ENCODE measurements at places on chromosomes 3 and 15.

DNA sequence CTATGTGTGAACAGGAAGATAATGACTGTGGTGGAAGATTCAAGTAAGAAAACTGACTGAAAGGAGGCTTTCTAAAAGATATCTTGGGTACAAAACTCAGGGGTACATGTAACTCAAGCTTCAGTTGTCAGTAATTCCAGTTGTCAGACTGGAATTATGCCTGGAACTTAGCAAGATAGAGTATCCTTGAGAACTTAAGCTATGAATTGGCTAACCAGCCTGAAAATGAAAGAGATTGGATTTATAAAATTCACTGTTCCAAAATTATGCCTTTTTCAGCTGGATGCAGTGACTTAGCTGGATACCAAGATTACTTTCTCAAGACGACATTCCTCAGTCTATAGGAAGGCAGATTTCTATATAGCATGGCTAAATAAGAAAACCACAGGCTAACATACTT, 221.9 kb upstream of the ZBTB20 start:
- DNase-seq: no peak

- no peak for DNase-seq
Observed at GRCh38 chr3:56799251-56799882, 2.4 kb downstream of the ARHGEF3 start.

GRCh38 chr3:61872077-61872706, 310.8 kb downstream of the PTPRG start:
- DNase-seq: no peak

DNA sequence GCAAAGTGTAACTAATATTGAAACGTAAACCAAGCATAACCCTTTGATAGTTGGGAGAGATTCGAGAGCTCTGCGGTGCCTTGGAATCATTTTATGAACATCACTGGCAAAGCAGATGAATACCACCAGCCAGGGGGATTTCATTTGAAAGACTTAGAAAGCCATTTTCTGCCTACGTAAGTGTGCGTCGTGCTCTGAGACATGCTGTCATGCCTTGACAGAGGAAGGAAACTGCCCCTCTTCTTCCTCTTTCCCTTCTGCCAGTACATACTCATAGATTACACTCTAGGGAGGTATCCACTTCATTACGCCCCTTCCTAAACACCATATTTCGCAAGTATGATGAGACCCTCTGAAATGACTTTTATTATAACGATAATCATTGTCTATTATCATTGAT, 3.3 kb upstream of the MTHFS start:
- DNase-seq: no peak

DNA sequence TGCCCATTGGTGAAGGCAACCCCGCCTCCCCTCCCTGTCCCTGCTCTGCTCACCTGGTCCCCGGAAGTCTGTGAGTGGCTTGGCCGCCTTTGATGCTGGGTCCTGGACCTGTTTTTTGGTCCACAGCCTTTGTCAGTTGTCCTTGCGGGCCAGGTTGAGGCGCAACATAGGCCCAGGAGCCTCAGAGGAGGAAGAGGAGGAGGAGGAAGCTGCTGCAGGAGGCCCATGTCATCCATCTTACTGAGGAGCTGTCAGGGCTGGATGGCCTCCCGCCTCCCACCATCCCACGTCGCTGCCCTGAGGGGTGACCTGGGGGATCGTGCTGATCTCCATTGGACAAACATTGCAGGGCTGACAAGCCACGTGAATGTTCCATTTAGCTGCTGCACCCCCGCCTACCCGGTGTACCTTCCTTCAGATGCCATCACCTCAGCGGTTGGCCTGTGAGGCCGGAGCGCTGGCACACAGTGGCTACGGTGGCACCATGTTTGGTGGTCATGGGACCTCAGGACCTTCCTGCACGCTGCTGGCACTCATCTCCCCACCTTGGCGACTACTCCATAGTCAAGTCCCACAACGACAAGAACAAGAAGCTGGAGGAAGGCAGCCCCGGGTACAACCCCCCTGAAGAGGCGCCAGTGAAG, 106.3 kb downstream of the SMAD6 start:
- no peak for DNase-seq

DNA sequence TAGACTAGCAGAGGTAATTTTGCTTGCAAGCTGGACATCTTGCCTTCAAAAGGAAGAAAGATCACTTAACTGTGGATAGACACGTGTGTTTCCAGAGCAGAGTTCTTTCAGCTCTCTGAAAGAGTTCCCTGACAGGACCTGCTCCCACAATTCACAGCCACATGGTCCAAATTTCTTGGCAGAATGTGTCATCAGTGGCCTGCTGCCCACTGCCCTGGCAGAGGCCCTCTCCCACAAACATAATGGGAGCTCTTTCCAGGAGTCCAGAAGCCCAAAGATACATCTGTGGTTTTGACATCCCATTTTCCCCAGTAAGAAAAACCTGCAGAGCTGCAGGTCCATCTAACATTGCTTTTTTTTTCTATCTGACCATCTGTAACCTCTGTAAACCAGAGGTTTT, 48.3 kb downstream of the SERPINI1 start:
- no peak for DNase-seq

DNA sequence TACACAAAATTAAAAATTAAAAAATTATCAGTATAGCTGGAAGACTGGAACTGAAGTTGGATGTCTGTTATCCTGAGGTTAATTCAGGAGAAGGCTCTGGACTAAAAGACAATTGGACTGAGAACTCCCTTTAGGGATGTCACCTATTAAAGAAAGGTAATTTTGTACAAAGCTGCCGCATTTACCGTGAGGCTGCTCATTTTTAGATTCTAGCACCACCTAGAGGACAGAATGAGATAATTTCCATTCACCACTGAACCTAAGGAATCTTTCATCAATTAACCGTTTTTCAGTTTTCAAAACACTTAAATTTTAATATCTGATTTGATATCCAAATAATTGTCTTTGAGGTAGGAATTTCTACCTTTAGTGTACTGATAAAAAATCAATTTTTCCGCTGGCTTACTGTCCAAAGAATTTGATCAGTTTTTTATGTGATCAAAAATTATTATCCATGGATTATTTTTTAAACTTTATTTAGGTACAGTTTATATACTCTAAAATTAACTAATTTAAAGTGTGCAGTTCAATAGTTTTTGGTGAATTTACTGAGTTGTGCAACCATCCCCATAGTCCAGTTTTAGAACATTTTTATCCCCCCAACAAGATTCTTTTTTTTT, 106.7 kb upstream of the TNIK start:
- DNase-seq: no peak

- no peak for DNase-seq
Observed at GRCh38 chr3:70855149-70855548, 542.7 kb upstream of the MDFIC2 start.

- DNase-seq: no peak
Observed at GRCh38 chr3:78868570-78868969, 899.2 kb downstream of the ROBO1 start.

- no peak for DNase-seq
Observed at GRCh38 chr3:148187296-148187695, 510.4 kb upstream of the AGTR1 start.

DNA sequence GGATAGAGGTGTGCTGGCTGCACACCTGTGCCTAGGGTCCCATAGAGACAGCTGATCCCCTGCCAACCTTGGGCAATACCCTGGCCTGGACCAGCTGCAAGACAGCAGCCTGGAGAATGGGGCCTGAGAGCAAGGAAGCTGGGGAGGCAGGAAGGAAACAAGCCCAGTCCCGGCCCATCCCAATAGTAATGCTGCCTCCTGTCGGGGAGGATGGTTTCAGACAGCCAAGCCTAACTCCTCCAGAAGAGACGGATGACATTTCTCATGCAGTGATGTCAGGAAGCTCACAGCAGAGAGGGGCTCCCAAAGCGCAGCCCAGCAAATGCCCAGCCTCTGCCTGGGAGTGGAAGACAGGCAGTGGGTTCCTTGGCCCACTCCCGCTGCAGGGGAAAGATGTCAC, 408.8 kb downstream of the OCA2 start:
- DNase-seq: no peak

DNA sequence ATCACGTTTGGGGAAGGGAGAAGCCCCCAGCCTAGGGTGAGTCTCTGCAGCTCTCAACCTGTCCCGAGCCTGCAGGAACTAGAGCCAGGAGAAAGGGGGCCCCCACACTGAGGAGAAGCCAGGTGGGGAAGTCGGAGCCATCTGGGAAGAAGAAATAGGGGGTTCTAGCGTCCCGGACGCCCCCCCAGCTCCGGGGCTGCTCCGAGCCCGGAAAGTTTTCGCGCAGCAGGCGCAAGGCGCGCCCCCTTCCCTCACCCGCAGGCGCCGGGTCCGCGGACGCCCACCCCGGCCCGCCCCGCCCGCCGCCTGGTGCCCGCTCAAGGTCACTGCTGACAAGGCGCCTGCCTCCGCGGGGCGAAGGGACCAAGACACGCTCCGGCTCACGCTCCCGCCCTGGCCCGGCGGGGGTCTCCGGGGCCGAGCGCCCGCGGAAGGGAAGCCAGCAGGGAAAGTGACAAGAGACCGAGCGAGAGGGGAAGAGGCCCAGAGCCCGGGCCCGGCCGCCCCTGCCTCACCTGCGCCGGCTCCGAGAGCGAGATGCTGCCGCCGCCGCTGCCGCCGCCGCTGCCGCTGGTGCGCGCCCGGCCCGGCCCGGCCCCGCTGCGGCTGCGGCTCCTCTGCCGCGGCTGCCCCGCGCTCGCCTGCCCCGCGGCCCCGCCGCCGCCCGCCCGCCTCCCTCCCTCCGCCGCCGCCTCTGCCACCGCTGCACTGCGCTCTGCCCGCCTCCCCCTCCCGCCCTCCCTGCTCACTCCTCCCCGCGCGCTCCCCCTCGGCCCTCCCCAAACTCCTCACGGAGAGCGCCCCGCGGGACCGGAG, 108.4 kb upstream of the SLC6A11 start:
- no peak for DNase-seq

DNA sequence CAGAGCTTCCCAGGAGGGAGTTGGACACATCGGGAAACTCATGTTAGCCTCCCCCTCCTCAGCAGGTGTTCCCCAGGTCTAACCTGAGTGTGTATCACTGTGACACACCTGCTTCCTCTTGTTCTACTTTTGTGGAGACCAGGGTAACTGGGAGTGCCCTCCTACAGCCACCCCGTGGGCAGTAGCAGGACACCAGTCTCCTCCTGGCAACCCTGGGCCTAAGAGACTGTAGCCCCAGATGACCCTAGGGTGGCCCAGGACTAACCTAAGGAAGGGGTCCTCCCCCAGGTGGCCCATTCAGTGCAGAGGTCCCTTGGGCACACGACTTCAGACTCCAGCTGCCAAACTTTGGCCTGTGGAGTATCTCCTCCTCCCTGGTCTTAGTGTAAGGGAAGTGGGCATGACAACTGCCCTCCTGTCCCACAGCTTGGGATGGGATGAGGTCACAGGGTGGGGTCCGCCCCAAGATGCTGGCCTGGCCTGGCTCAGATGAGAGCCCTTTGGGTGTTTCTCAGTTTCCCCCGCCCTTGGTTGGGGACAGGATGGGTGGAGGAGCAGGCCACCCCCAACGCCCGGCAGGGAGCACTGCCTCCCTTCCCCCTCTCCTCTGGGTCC, 4.8 kb downstream of the CSK start:
- no peak for DNase-seq

- no peak for DNase-seq
Observed at GRCh38 chr3:66567077-66567476, 66.3 kb upstream of the LRIG1 start.

DNA sequence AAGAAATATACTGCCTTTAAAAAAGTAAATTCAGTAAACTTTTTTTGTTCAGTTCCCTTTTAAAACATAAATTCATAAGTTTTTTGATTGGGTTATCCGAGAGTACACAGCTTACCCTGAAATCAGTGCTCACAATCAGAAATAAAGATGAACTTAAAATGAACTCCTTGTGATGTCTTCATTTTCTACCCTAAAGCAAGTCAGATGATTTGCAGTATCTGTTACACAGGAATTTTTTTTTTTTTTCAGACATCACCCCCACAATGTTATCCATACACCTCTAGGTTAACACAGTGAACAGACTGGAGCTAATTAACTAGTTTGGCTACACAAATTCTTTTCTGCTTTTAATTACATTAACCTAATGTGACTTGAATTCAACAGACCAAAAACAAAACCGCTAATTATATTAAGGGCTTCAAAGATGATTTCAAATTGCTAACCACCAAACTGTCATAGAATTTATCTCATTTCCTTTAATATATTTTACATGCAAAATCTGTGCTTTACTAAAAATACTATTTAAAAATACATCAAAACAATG, 1042.0 kb downstream of the ROBO1 start:
- no peak for DNase-seq

DNA sequence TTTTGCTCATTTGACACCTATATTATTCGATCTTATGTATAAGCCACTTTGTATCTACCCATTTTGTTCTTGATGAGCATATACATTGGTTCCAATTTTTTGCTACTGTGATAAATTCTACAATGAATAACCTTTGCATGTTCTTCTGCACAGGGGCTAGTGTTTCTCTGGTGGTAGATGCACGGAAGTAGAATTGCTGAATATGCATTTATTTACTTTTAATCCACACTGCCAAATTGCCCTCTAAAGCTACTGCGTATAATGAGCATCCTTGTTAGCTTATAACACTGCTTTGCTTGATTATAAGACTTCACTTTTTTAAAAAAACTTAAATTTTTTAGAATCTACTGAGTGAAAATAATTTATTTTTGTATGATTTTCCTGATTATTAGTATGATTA, 84.2 kb upstream of the PIAS1 start:
- DNase-seq: no peak
